ENCODE measurements at places on chromosomes 5 and 9. TPM values are rescaled to one million over a fixed set of nuclear protein-coding genes. Genes with fewer than 3 reads are reported as not detected.

Gene IL5
- total RNA-seq: not detected

DNA sequence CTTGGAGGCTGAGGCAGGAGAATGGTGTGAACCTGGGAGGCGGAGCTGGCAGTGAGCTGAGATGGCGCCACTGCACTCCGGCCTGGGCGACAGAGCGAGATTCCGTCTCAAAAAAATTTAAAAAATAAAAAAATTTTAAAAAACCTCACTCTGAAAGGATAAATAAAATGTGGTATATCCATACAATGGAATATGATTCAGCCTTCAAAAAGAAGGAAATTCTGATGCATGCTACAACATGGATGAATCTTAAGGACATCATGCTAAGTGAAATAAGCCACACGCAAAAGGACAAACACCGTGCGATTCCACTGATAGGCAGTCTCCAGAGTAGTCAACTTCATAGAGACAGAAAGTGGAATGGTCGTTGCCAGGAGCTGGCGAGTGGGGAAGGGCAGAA, 8.4 kb downstream of the DBN1 start:
- DNase-seq: no peak

- DNase-seq: no peak
Measured at GRCh38 chr5:170419643-170420042, 30.5 kb upstream of the KCNMB1 start.

Gene CEP72
- total RNA-seq: 4.0 TPM

DNA sequence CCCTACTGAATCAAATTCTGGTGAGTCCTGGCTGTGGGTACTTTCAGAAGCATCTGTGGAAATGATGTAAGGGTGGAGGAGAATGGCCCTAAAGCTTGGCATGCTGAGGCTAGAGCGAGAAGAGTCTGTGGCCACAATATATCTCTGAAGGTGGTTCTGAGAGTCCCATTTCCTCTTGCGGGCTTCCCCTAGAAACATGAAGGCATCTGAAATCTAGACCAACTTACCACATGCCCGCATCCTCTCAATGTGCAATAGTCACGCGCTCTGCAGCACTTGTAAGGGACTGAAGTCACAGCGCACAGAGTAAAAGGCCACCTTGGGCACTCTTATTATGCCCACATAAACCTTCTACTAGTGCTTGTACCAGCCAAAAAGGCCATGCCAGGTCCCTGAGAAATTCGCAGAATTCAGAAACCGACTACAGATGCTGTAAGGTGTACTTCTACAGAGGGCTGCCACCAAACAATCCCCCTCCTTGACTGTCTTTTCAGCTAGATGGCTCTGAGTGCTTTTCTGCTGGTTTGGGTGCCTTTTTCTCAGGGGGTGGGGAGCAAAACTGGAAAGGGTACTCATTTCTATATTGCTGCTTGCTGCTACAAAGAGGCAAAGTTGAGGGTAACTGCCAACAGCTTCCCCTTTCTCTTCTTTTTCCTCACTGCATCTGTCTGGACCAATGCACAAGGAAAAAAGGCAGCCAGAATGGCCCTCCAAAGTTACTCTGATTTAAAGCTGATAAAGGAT, 107.3 kb downstream of the ZDHHC21 start:
- DNase-seq: no peak

DNA sequence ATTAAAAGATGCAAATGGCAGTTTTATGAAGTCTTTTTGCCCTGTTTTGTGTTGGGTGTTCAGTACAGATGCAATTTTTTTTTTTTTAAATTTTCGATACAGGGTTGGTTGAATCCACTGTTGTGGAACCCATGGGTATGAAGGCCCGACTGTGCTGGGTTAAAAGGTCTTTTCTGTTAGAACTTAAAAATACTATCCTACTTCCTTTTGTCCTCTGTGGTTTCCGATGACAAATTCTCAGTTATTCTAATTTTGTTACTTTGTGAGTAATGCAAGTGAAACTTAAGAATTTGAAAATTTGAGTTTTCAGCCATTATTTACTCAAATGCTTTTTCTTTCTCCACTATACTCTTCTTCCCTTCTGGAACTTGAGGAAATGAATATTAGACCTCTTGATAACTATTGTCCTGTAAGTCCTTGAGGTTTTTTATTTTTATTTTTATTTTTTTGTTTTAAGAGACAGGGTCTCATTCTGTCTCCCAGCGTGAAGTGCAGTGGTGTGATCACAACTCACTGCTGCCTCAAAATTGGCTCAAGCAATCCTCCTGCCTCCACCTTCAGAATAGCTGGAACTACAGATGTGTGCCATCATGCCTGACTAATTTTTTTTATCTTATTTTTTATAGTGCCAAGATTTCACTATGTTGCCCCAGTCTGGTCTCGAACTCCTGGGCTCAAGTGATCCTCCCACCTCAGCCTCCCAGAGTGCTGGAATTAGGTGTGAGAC, 67.5 kb downstream of the ZCCHC7 start:
- no peak for DNase-seq

GRCh38 chr5:127608077-127608660, 40.7 kb upstream of the CTXN3 start:
- DNase-seq: no peak

Gene SEC16A
- 50.4 TPM for total RNA-seq

DNA sequence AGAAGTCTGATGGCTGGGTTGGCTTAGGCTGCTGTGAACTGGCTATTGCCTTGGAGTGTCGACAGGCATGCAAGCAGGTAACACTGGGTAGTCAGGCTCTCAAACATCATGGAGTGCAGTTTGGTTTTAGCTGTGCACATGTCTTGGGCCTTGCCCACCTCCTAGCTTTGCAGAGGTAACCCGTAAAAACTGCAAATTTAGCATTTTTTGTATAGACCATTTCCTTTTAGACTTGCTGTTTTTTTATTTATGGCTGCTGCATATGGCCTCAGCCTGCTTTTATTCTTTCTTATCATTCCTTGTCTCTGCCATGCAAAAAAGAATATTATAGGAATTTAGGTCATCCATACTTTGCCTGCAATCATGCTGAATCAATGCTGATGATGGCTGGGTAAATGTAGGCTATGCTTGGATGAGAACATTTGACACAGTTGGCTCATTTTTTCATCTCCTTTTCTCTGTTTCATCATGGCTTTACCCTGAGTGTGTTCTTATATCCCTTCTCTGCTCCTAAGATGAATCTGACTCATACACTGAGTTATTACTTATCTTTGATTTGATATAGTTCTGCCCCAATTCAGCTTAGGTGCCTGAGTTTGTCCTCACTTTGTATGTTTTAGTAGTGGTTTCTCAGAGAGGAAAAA, 27.2 kb downstream of the RECK start:
- no peak for DNase-seq

Gene NUDCD2
- total RNA-seq: 26.1 TPM

DNA sequence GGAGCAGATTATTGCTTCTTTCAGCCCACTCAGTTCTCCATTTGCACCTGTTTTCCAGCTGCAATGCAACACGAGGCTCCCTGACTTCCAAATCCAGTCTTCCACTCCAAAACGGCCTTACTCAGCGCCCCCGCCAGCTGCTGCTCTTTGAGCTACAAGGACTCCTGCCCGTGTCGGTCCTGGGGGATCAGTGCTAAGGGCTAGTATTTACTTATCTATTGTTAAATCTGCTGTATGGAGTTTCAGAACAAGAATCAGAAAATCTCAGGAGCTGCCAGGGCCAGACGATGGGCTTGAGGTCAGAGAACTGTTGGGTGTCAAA, 44.1 kb downstream of the OR2V1 start:
- no peak for DNase-seq

- DNase-seq: no peak
Measured at GRCh38 chr9:30478684-30479083, 1905.8 kb upstream of the ACO1 start.

DNA sequence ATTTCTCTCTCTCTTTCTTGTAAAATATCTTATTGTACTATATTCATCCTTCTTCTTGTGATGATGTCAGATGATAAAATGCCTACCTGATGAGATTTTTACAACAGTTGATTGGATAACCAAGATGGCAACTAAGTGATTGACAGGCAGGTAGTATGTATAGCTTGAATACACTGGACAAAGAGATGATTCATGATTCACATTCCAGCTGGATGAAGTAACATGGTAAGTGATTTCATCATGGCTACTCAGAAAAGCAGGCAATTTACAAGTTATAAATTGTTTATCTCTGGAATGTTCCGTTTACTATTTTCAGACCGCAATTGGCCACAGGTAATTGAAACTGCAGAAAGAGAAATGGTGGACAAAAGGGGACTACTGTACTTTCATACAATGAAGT, 1471.7 kb upstream of the C9orf72 start:
- no peak for DNase-seq

DNA sequence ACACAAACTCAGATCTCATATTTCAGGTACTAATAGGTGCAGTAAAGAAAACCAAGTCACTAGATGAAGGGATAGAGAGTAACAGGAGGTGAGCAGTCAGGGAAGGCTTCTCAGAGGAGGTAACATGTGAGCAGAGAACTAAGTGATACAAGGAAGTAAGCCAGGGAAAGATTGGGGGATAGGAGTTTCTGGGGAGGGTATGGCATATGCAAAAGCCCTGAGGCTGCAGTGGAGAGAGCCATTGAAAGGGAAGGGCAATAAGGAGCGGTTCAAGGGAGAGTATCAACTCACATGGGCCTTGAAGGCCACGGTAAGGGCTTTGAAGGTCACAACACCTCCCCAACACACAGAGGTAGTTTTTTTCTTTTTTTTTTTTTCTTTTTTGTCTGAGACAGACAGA, 6.9 kb downstream of the OLFML2A start:
- peak; percentile 3 for DNase-seq

DNA sequence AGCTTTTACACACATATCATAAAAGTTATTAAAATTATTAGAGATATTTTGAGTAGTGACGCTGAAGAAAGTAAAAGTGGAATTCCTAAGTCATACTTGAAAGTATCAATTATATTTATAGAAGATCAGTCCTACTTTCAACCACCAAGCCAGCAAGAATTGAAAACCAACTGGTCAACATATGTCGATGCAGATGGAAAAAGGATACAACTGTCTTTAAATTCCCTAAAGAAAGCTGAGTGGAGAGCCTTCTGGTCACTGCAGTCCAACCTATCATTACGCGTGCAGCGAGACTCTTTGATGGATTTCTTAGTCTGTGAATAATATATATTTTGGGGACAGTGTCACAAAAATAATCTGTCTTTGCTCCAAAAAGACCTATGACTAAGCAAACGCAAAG, 15.3 kb downstream of the MEF2C start:
- DNase-seq: no peak

Gene FCN2
- total RNA-seq: 39.0 TPM

Gene CD180
- total RNA-seq: 2.2 TPM

- no peak for DNase-seq
Measured at GRCh38 chr9:135804581-135805421, 102.5 kb downstream of the CAMSAP1 start.

GRCh38 chr5:22351178-22351577, 502.0 kb downstream of the CDH12 start:
- DNase-seq: no peak
